ENCODE measurements at places on chromosomes 5 and 9.

- no peak for DNase-seq
Observed at GRCh38 chr9:76289042-76289441, 105.2 kb downstream of the RFK start.

- DNase-seq, result no peak
Observed at GRCh38 chr9:93451849-93452709, 594 bp downstream of the FAM120A start.

- DNase-seq, result no peak
Observed at GRCh38 chr5:42878550-42878949, 66.9 kb upstream of the SELENOP start.

GRCh38 chr5:154179846-154180710 lies 10.5 kb upstream of the GALNT10 start:
- no peak for DNase-seq

GRCh38 chr9:121861501-121862180 lies 210.2 kb downstream of the DAB2IP start:
- DNase-seq, result no peak

DNA sequence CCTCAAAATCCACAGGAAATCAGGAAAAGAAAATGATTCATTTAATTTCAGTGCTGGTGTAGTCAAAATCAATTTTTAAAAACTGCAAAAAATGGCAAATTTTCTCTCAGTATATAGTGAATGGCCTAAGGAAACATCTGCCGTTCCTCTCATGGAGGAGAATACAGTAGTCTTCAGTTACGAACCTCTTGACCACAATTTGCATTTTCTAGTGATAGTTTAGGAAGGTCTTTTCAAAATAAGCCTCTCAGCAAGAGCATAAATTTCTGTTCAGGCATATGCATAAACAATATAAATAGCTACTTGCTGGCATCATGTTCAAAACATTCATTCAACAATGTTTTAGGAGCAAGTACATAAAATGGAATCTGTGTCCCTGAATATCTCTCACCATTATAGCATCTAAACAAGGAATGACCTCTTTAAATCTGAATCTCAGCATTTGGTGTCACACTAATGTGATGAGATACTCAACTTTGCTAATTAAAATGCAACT lies 33.5 kb downstream of the HAPLN1 start:
- no peak for DNase-seq

DNA sequence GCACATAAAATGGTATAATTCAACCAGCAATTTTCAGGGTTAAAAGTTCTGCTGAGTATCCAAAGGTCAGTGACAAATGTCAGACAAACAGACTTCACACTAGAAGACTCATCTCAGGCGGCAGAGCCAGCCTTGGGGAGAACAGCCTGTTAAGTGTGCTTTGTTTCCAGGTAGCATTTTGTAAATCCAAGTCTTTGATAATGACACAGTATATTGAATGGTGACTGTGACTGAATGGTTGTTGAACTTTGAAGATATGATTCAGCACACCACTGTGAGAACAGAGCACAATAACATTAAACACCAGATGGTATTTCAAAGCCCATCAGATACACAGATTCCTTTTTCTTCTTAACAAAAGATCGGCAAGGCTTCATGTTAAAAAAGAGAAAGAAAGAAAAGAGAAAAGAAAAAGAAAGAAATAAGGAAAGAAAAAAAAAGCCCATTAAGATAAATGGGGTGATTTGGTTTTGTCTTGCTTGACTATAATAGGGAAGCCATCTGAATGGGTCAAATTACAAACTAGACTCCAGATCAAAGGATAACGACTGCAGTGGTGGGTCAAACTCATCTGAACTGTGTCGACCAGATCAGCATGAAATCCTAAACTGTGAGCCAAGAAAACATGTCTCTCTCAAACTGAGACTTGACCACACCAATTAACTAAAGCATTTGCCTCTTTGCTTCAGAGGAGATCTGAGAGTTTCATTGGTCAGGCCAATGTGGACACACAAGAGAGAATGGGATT lies 313.0 kb upstream of the ZNF608 start:
- DNase-seq, result no peak

- no peak for DNase-seq
Observed at GRCh38 chr5:99605904-99606303, 677.1 kb upstream of the CHD1 start.

GRCh38 chr5:37723162-37723961 lies 116.5 kb downstream of the GDNF start:
- no peak for DNase-seq

DNA sequence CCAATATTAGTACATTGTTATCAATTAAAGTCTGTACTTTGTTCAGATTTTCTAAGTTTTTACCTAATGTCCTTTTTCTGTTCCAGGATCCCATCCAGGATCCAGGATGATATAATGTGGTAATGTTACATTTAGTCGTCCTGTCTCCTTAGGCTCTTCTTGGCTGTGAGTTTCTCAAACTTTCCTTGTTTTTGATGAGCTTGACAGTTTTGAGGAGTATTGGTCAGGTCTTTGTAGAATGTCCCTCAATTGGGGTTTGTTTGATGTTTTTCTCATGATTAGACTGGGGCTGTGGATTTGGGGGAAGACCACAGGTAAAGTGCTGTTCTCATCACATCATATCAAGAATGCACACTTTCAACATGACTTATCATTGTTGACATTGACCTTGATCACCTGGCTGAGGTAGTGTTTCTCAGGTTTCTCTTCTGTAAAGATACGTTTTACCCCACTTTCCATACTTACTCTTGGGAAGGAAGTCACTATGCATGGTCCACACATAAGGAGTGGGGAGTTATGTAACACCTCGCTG lies 9.6 kb downstream of the NDFIP1 start:
- DNase-seq, result no peak

- no peak for DNase-seq
Observed at GRCh38 chr5:4348919-4349318, 753.3 kb downstream of the IRX1 start.

- DNase-seq, result no peak
Observed at GRCh38 chr9:138038244-138038671, 160.7 kb downstream of the CACNA1B start.

DNA sequence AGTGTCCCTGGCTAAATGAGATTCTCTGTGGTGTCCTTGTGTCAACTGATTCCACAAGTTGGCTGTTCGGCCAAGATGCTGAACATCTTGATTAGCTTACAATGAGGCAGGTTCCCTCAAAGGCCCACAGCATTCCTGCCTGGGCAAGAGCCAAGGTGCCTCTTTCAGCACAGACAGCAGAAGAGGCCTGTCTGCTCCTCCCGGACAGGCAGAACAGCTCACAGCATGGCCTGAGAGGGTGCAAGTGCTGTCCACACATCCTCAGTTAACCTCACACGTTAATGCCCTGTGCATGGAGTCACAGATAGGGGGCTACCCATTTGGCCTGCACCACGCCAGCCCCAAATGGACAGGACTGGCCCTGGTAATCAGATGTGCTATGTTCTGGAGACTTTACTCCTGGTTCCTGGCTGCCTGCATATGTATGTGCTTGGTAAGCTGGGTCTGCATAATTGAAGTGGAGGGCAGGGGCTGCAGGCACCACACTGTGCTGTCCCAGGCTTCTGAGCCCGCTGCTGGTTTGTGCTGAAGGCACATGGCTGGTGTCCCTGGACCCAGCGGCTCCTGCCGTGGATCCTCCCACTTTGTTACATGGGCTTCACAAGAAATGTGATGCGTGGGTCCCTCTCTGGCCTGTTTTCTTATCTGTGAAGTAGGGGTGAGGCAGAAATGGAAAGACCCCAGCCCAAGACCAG lies 8.9 kb downstream of the CSF2 start:
- DNase-seq, result no peak

DNA sequence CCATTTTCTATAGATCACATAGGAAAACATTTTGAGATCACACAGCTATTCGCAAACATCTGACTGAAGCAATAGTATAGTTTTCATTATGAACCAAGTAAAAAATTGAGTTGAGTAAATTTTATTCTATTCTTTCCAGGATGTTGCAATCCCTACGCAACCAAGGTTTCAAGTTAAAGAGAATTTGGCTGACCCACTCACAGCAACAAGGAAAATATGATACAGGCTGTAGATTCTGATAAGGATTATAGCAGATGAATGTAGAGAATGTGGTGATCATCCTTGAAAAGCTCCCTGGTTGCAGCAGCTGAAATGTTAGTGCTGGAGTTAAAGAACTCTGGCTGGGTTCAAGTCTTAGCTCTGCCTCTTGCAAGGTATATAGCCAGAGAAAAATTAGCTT lies 4.7 kb downstream of the ABCA1 start:
- DNase-seq, result peak; percentile 79

GRCh38 chr5:38605610-38606009 lies 49.2 kb upstream of the LIFR start:
- no peak for DNase-seq

GRCh38 chr9:99173570-99174504 lies 47.9 kb downstream of the ALG2 start:
- no peak for DNase-seq

DNA sequence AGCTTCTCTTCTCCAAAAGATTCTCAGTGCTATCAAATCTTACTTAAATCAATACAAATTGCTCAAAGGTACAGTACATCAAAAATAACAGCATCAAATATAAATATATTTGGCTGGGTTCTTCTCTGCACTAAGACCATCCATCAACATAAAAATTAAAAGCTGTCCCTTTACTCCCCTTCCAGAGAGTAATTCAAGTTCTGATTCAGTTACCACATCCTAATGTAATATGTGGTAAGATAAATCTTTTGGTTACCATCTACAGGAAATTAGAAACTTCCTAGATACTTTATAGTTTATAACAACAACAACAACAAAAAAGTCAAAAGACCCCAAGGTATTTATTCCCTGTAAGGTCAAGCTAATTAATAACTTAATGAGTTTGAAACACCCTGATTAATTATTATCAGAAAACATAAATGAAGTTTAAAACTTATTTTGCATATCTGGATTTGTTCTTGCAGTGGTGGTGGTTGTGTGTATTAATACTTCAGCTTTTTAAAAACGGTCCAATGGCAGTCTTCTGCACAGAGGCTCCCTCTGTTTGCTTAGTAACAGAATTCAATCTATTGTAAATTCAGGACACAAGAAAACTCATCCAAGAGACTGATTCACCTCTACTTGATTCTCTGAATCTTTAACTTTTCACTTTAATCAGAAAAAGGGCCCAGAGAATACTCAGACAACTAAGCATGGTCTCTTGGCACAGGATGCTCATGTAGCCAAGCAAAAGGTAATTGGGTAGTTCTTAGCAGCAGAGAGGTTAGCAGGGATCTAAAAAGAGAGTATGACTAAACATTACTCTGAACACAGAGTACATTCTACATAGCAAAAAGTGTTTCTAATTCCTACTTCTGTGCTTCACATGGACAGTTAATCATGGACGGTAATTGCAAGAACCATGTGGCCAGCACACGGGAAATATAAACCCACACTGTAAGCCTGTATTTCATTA lies 20.1 kb downstream of the DIAPH1 start:
- peak; percentile 20 for DNase-seq

DNA sequence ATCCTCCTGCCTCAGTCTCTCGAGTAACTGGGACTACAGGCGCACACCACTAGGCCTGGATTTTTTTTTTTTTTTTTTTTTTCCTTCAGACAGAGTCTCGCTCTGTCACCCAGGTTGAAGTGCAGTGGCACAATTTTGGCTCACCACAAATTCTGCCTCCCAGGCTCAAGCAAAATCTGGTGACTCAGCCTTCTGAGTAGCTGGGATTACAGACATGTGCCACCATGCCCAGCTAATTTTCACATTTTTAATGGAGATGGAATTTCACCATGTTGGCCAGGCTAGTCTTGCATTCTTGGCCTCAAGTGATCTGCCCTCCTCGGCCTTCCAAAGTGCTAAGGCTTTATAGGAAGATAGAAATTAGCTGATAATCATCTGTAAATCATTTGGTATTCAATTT lies 43.9 kb downstream of the NSA2 start:
- DNase-seq, result no peak

- no peak for DNase-seq
Observed at GRCh38 chr5:161399996-161400562, 146.4 kb downstream of the GABRB2 start.

DNA sequence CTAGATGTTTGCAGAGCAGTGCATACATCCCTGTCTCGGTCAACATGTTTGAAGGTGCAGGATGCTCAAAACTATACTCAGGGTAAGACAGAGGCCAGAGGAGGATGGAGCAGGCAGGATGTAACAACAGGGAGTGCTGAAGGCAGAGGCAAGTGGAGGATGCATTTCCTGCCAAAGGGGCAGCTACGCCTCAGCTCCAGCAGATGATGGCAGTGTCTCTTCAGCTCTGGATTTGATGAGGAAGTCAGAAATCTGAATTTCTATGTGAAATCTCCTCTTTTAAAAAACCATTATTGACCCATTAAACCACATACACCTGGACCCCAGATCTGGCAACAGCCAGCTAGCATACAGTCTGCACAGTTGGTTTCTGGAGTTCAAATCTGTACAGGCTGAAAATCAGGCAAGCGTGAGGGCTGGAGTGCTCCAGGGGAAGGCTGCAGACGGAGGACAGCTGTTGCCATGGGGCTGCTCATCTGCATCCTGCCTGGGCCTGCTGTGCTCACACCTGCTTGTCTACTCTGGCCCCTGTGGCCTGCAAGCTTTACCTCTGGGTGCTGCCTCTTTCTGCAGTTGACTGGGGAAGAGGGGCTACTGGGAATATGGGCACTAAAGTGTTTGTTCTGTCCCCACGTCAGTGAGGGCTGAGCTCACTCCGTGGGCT lies 152.9 kb upstream of the SLC28A3 start:
- DNase-seq, result no peak

DNA sequence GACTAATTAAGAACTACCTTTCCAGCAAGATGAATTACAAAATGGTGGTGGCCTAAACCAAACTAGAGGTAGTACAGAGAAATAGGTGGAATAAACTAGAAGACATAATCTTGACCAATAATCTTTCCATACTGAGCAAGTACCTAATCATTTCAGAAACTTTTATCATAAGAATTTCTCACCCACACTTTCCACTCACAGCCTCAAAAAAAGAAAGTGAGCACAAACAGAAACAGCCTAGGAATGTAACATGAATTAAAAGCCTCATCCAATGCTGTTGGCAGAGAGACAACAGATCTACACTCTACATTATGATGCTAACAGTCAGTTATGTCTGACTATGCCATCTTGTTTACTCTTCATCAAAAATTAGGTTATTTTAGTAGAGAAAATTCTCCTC lies 1.3 kb downstream of the RNF38 start:
- peak; percentile 43 for DNase-seq

DNA sequence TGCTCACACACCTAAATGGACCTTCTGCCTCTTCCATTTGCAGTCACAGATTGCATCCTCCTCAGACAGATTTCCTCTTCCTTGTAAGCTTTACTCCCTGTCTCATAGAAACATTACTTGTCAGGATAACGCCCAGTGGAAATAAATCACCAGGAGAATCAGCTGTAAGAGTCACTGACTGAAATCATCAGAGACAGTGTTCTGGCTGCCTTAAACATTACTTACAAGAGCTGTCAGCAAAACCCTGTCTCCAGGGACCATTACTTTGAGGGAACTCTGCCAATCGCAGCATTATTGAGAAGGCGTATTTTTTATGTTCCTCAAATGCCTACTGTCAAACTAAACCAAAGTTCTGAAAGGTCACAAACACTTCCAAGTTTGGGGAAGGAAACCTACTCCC lies 5.9 kb downstream of the DPYSL3 start:
- DNase-seq, result peak; percentile 86

All from fibroblast of skin of left quadriceps (primary cell).